ENCODE measurements at places on chromosomes 6 and 20.

DNA sequence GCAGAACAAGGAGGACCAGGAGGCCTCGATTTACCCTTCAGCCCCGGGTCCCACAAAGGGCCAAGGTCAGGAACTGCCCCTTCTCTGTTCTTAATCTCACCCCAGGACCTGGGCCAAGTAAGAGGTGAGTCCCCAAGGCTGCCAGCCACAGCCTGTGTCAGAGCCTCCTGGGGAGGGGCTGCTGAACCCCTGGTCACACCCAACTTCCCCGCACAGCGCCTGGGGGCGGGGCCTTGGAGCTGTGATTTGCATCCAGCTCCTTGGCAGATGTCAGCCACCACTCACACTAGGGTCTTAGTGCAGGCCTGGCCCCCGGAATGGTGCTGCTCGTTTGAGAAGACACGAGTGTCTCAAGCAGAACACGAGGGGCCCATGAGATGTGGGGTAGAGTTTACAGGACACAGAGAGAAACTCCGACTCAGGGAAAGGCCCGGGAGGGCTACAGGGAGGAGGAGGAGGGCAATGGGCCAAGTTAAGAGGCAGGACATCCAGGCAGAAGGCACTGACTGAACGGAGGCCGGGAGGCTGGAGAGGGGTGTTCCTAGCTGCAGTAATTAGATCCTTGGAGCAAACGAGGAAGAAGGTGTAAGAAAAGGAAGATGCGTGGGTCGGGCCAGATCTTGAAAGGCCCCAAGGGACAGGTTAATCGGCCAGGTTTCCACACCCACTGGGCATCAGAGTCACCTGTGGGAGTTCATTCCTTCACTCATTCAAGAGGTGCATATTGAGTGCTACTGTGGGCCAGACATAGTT is 26.9 kb downstream of the ZBP1 start:
- no peak for DNase-seq

- DNase-seq, result no peak
These were observed 25.1 kb downstream of the PLAGL1 start for GRCh38 chr6:143982968-143983367.

DNA sequence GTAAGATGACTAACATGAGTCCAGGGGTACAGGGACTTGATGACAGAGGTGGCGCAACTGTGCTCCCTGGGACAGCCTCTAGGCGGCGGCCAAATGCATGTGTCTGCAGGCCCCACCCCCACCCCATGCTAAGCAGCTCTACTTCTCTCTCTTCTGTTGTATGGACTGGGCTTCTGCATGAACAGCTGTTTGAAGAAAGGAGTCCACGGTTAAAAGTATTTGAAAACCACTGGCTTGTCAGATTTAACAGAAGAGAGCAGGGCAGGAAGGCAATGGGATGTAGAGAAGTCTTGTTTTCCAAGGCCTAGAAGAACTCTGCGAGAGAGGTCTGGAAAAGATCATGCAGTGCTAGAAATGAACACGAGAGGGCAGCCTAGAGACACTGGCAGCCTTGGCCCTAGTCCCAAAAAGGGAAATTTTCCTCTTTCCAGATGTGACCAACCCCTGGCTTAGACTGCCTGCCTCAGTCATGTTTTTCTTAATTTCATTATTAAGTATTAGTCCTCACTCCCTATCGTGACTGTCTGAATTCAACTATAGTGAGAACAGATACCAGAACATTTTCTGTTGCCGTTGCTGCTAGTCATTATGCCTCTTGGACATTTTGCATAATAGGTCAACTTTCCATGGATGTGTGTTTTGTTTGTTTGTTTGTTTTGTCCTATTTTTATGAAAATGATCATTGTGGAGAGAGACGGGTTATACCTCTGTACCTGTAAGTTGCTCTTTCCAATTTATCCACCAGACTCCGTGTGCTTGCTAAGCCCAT is 265.0 kb downstream of the ADGRG6 start:
- DNase-seq, result peak; percentile 37

DNA sequence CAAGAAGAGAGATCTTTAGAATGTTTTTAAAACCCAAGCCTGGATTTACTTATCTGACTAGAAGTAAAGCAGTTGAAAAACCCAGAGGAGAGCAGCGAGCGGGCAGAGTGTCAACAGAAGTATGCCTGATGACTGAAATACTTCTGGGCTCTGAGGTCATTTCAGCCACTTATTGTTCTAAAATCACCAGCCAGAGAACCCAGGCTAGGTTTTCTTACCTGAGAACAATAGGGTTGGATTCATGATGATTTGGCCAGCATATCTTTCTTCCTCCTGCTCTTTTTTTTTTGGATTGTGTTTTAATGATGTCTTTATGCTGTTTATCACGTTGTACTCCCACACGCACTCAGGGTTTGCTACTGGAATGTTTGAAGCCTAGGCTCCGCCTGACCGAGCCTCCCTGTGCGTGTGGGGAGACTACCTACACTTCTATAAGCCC is 63.0 kb upstream of the KIF25 start:
- DNase-seq, result no peak

DNA sequence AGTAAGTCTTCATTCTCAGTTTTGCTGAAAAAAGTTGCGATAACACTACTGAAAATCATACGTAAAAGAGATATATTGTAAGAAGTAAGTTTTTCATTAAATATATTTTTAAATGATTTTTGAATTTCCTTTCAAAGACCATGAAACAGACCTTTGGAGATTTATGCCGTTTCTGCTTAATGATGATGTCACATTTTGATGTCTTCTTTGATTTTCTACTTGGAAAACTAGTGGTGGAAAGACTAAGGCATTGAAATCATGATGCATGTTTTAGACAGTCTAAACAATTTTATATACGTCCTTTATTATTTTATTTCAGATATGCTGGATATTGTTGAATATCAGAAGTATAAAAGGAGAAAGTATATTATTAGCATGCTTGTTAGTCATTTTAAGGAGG is 33.7 kb downstream of the EYA4 start:
- DNase-seq, result no peak

- DNase-seq, result no peak
These were observed 6.6 kb downstream of the NCOA3 start for GRCh38 chr20:47508278-47508677.

GRCh38 chr6:53795702-53796450 is 1.1 kb downstream of the LRRC1 start:
- no peak for DNase-seq

DNA sequence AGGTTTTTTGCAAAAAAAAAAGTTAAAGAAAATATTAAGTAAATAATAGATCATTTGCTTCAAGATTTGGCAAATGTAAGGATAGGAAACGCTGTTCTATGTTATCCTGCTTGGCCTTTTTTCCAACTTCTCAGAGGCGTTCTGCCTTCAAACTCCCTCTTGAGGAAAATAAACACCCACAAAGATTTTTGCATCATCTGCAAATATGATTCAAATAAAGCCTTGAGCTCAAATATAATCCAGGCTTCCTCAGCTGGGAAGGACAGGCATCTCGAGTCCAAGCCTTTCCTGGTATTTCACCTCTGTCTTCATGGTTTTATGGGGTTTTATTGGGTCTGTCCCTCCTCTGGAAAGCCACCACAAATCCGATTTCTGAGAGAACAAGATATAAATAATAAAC is 67.7 kb upstream of the PTPN1 start:
- DNase-seq, result no peak

DNA sequence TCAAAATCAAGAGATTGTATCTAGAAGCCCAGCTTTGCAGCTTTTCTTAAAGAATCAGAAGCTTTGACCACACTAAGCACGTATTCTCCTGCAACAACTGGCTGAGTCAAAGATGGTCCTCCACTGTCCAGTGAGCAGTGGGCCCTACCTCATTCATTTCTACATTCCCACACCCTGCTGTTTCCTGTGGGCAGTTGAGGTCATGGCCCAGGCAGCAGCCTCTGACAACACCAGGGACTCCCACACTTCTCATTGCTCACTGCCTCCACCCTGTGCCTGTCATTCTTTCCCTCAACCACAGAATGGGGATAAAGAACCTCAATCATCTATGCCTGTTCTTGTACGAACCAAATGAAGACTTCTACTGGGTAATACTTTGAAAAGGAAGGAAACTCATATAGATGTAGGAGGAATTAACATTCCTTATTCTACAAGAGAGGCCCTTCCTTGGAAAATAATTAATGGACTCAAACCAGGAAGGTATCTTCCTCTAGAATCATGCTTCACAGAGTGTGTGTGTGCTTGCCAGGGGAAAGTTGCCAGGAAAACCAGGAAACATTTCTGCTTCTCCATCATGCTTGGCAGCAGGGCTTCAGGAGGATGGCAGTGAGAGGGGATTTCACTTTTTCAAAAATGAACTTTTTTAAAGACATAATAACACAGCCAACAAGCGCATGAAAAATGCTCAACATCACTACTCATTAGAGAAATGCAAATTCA is 191.7 kb upstream of the RIN2 start:
- no peak for DNase-seq

DNA sequence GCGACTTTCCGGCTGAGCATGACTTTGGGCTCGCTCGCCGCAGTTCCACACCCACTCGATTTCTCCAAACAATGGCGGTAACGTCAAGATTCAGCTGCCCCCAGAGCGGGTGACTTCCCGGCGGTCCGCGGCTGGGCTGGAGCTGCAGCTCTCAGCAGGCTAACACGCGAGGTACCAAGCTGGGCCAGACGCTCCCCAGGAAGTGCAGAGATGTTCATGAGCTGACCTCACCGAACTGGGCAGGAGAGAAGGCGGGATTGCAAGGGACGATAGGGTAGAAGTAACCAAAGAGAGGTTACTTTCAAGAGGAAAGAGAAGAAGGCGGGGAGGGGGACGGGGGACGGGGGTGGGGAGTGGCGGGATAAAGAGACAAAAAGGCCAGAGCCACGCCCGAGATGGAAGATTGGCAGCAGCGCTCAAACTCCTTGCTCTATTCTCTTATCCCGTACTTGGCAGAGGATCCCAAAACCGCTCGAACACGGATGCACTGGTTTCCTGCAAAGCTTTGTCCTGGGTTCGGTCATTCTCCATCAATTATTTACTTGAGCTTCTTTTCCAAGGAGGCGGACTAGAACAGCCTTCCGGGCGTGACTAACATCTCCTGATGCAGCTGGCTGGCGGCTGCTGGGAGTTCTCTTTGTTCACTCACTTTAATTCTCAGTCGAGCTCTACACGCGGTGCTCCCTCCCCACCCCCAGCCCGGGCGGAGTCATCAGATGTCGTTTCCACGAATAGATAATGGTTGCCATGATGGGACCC is at the start of gene MTCL3:
TSS of gene MTCL3 (minus strand) at position 626 of the 759 bp plus-strand sequence.
- DNase-seq, result peak; percentile 38

DNA sequence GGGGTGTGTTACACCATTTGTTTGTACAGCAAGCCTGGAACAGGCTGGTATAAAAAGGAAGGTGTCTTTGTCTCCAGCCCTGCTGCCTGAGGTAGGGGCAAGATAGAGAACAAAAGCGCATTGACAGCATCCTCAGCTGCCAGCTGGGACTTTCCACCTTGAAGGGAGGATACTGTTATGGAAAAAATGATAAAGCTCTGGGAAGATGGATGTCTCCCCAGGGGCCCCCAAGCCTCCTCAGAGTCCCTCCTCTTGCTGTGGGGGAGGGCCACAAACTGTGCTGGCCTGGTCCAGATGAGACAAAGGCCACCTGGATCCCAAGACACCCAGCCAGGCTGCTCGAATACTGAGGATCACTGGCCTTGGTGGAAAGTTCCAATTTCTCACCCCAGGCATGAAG is 13.0 kb downstream of the REM1 start:
- no peak for DNase-seq

DNA sequence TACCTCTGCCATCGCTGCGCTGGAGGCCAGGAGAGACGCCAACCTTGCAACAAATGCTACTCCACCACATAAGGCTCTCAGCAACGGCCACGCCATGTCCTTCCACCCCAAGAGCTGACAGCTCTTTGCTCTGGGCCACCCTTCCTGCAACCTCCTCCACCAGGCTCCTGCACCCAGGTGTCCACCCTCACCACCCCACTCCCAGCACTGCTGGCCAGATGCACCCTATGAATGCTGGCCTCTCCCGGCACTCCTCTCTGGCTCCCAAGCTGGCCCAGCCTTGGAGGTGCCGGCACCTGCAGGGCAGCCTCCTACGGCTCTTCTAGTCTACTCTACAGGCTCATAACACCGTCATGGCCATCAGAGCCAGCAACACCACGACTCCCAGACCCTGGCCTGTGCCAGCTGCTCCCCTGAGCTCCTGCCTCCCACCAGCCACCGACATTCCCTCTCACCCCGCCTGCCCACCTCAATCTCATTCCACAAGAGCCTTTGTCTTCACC is 11.2 kb downstream of the TAF4 start:
- no peak for DNase-seq

DNA sequence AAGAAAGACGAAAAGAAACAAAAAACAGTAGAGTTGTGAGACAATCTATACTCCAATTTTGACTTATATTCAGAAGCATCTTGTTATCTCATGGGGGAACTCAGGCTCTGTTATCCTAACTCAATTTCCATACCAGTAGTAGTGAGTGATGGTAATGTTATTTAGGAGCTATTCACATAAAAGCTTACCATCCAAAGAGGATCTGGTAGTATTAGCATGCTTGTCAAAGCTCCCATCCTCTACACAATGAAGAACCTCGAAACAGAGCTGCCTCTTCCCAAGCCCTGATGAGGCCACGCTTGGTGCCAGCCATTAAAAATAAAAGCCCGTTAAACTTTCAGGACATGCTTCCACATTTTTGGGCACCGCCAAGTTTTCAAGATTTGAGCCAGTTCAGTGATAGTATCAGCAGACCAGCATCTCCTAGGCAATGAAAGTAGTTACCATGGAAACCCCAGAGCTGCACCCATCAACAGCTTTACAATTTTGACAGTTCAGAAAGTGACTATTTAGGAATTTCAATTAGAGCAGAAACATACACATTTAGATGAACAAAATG is 173.3 kb downstream of the CD83 start:
- DNase-seq, result no peak

DNA sequence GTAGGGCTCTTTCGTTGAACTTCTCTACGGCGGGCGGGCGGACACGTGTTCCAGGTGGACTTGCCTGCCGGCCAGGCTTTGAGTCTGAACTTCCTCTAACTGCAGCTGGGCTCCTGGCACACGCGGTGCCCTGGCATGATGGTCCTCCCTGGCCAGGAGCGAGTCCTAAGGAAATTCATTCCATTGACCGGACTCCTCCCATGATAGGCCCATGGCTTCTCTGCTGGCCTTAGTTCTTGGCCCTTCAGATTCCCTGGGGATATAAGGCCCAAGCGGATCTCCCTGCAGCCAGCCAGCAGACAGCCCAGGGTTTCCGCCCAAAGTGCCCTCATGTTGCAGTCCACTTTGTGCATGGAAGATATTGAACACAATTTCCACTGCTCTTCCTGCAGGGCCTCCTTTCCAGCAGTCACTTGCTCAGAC is 39.4 kb downstream of the TBC1D7 start:
- no peak for DNase-seq
